ENCODE measurements at places on chromosomes 5 and 9. TPM values are rescaled to one million over a fixed set of nuclear protein-coding genes. Genes with fewer than 3 reads are reported as not detected.

The PHYHD1 gene
- 0.38 TPM for total RNA-seq

The NACC2 gene
- total RNA-seq: 23.5 TPM

The C8G gene
- 1.4 TPM for total RNA-seq

The CBY3 gene
- not detected for total RNA-seq

The TEX53 gene
- not detected for total RNA-seq

The C9orf153 gene
- total RNA-seq: 0.25 TPM

The CCDC192 gene
- not detected for total RNA-seq

The AGTPBP1 gene
- 8.3 TPM for total RNA-seq

The OTULINL gene
- 27.0 TPM for total RNA-seq

The CYLC2 gene
- not detected for total RNA-seq

The IARS1 gene
- total RNA-seq: 111 TPM
